ENCODE measurements at places on chromosomes 1 and 21.

GRCh38 chr1:47188791-47189785 is 748 bp downstream of the PDZK1IP1 start:
- DNase-seq = no peak

GRCh38 chr1:219581344-219581743 is 31.6 kb downstream of the ZC3H11B start:
- no peak for DNase-seq

DNA sequence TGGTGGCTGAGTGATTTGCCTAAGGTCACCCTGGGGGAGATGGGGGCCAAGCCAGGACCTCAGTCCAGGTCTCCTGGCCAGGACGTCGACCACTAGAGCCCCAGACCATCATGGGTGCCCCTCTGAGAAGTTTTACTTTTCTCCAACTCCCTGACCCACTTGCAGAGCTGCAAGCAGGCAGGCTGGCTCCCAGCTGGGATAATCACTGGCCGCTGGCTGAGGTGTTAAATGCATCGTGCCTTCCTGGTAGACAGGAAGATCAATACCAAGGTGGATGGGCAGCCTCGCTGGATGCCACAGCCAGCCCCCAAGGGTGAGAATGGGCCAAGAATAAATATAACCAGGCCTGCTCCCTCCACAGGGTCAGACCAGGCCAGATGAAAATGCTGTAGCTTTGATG is 106.2 kb downstream of the EPHB2 start:
- DNase-seq = no peak

- DNase-seq = no peak
Measured at GRCh38 chr21:34332347-34332746, 31.5 kb upstream of the KCNE2 start.

GRCh38 chr1:234400773-234401172 is 27.5 kb downstream of the COA6 start:
- DNase-seq = peak; percentile 15
